Cardiac fibroblast (primary cell): ENCODE measurements at places on chromosomes 5 and 9.

DNA sequence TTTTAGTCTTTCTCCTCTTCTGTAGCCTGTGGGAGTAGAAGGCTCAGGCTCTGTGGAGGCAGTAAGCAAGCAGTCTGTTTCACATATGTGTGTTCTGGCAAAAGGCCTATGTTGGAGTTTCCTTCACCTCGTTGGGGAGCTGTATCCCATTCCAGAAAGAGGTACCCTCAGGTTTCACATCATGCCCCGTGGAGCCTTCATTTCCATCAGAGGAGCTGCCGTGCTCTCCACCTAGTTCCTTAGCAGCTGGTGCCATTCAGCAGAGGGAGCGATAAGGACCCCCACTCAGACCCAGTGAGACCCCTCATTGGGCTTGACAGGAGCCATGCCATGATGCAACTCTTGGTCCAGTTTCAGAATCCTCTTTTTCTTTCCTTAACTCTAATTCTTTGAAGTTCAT, 50.6 kb upstream of the ANGPTL2 start:
- DNase-seq = no peak

DNA sequence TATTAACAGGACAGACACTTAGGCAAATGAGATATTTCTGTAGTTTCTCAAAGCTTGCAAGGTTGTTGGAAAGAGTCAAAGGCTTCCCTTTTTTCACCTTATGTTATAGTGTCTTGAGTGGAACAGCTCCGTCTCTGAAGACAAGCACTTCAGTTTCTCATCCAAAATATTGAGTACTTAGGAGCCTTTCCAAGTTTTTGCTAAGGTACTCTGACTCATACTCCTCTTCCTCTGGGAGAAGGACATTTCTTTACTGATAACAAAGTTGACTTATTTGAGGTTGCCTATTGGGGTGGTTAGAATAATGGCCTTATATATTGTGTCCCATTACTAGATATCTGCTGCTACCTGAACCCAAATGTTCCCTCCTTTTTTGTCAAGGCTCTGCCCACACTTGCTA, 869.6 kb downstream of the MAT2B start:
- DNase-seq = peak; percentile 27

GRCh38 chr9:33202552-33203201, 35.5 kb upstream of the B4GALT1 start:
- DNase-seq = peak; percentile 86

DNA sequence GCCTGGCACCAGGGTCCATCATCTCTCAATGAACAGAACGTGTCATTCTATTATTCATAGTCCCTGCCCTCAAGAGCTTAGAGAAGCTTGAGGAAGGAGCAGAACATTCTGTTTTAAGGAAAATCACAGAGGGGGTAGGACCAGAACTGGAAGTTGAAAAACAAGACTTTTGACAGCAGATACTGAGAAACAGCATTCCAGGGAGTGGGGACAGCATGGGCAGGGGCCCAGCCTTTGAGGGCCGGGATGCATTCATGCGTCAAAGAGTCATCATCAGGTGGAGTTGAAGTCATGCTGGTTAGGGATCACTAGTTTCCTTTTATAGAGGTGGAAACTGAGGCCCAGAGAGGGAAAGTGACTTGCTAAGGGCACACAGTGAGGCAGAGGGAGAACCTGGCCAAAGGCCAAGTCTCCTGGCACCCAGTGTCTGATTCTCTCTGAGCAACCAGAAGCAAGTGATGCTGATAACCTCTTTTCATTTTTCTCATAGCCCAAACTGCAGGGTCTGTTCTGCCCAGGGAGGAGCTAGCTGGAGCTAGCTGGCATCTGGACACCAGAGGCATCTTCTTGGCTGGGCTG, 41.5 kb upstream of the STXBP1 start:
- DNase-seq = no peak

- peak; percentile 9 for DNase-seq
Measured at GRCh38 chr5:88188458-88189132, 80.0 kb downstream of the TMEM161B start.

DNA sequence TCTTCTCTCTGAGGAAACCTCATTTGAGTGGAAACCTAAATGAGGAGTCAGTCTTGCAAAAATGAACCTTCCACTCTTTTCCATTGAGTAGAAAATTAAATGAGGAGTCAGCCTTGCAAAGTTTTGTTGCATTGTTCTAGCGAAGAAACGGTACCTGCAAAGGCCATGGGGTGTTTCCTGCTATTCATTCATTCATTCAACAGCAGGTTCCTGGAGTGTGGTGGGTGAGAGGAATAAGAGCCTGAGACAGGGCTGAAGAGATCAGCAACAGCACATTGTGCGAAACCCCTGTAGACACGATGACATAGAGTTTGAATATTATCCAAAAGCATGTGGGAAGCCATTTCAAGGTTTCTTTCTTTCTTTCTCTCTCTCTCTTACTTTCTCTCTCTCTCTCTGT, 14.6 kb upstream of the SETX start:
- DNase-seq = no peak

DNA sequence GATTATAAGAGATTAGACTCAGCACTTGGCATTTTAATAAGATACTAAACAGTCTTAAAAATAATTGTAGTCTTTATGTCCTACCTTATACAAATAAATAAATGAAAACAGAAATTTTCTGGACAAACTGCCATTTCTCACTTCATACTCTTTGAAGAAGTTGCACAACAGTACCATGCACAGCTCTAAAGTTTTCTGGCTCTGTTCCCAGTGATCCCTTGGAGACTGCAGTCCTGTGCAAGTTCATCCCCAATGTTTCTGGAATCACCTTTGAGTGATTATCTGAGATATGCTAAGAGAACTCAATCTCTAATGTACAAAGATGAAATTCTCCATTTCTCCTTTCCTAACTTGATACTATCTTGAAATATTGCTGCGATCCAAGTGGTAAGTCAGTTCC, 330.4 kb upstream of the EDIL3 start:
- peak; percentile 43 for DNase-seq

GRCh38 chr5:77168161-77168878, 42.2 kb upstream of the PDE8B start:
- DNase-seq = peak; percentile 64

GRCh38 chr5:161420521-161420920, 126.0 kb downstream of the GABRB2 start:
- DNase-seq = no peak
